Naive thymus-derived CD8-positive, alpha-beta T cell (primary cell): ENCODE measurements at places on chromosomes 16 and 17. TPM values are rescaled to one million over a fixed set of nuclear protein-coding genes. Genes with fewer than 3 reads are reported as not detected.

DNA sequence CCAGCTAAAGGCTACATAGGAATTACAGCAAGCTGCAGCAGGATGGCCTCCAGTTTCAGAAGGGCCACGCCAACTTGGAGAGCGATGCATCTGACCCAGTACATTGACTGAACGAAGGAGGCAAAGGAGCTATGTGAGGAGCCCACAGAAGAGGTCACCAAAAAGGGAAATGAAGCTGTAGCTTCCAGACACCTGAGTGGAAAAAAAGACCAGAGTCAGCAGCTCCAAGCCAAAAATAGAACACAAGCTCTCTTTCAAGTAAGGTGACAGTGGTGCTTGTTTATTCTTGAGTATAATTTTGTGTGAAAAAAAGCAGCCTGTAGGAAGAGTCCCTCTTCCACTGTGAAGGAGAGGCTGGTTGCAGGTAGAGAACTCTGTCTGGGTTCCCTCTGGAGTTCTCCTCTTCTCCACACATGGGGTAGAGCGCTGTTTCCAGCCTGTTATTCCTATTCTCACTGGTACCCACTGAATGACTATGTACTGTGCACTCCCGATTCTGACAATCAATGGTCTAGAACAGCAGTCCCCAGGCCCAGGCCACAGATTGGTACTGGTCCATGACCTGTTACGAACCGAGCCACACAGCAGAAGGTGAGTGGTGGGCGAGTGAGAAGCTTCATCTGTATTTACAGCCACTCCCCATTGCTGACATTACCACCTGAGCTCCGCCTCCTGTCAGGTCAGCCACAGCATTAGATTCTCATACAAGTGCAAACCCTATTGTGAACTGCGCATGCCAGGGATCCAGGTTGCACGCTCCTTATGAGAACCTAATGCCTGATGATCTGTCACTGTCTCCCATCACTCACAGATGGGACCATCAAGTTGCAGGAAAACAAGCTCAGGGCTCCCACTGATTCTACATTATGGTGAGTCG lies 15.1 kb downstream of the CCL4 start:
- no peak for DNase-seq

DNA sequence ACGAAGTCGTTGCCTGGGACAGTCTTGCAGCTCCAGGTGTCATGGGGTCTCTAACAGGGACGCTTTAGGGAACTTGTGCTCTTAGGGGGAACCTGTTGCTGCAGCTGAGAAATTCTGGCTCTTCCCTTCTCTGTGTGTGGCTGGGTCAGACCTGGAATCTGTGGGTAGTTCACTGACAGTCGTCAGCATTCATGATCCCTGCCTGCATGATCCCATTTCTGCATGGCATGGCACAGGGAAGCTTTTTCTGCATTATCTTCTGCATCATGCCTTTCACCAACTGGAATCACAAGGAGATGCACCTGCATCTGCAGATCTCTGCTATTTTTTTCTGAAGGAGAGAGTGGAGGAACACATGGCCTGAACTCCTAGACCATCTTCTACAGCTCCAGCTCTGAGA lies 85.6 kb downstream of the SOX9 start:
- DNase-seq = no peak

DNA sequence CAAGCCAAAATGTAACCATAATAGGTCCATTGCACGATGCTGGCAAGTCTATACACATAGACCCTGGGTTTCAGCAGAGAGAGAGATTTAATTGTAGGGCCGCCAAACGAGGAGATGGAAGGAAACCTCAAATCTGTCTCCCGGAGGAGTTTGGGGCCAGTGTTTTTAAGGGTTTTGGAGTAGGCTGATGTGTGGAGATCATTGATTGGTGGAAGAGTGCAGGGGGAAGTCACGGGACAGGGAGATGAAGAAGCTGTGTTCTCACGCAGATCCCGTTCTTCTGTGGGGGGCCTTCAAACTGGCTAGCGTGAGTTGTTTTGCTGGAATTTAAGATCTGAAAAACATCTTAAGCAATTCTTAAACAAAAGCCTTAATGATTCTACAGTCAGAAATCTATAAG lies 84.8 kb downstream of the KATNIP start:
- no peak for DNase-seq

NOTUM gene
- not detected for polyA plus RNA-seq

GRCh38 chr17:75271955-75272847 lies 1.2 kb upstream of the MIF4GD start:
- DNase-seq = no peak

GRCh38 chr17:2151358-2152033 lies 96.6 kb downstream of the HIC1 start:
- DNase-seq = no peak

- no peak for DNase-seq
Observed at GRCh38 chr17:65442250-65442649, 119.2 kb downstream of the AXIN2 start.

DNA sequence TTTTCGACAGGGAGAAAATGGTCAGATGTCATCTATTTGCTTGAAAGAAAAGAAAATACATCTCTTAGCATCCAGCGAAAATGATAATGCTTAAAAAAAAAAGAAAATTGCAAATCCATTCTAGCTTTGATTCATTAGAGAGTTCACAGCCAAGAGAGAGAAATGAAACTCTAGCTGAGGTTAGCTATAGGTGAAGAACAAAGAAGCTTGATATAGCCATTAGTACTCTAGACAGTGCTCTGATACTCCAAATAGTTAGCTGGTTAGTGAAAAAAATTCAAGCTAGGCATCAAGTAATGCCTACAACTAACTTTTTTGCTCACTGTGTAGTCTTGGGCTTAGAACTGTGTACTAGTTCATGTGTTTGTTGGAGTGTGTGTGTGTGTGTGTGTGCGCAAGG lies 721.6 kb upstream of the SOX9 start:
- DNase-seq = no peak

- DNase-seq = no peak
Observed at GRCh38 chr17:7122381-7122780, 7.8 kb upstream of the ASGR2 start.

- DNase-seq = peak; percentile 52
Observed at GRCh38 chr16:46908540-46909372, 24.6 kb downstream of the GPT2 start.

DNA sequence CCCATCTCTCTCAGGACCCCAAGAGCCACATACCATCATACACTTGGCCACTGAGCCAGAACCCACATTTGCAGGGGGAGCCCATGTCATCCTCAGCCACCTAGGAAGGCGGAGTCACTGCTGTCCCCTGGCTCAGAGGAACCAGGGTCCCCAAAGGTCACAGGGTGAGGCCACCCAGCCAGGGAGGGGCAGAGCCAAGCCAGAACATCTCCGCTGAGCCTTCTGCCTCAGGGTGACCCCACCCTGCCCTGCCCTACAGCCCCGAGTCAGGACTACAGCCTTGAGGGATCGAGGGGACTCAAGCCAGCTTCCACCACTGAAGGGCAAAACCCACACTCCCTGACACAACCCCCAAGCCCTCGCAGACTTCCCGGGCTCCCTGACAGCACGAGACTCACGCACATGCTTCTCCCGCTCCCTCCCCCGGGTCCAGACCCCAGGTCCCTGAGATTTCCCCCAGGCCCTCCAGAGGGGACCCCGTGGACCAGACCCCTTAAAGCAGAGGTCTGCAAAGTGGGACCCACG lies 17.4 kb downstream of the PIEZO1 start:
- DNase-seq = no peak

- DNase-seq = no peak
Observed at GRCh38 chr17:82587234-82588086, 60.8 kb downstream of the WDR45B start.

DNA sequence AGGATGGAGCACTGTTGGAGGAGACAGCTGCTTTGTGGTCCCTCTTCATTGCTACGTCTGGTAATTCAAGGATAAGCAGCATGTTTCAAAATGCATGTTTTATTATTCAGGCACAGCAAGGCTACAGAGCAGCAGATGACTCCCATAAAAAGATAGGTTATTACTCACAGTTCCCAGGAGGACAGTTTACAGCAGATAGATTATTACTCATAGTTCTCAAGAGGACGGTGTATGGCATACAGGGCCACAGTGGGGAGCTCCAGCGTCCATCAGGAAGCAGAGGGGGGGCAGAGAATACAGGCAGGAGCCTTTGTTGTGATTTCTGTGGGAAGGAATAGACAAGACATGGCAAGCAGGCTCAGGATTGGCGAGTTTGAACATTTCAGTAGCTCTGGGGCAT lies 72.9 kb downstream of the DNAH9 start:
- DNase-seq = no peak

DNA sequence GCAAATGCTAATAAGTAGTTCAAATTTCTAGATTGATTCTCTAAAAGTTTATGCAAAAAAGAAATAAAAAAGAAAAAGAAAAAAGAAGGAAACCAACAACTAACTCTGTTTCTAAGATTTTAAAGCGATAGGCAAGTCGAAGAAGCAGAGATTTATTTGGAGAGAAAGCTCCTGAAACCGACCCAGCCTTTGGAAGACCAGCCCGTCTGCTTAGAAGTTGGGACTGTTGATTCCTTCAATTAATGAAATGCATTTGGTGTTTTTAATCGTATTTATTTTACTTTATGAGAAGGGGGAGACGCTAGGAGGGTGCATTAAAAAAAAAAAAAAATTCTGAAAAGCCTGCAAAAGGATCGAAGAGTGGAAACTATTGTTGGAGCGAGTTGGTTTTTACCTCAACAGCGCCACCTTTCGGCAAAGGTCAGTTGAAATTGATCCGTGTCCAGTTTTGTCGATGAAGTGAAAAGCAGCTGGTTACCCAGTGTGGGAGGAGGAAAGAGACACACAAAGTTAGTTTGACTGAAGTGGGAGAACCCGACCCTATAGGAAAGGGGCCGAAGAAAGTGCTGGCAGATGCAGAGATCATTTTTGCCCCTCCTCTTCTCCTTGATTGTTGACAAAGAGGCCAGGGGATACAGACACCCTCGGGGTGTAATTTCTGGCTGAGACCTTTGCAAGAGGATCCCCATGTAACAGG lies 1.5 kb upstream of the MAF start:
- DNase-seq = peak; percentile 51

DNA sequence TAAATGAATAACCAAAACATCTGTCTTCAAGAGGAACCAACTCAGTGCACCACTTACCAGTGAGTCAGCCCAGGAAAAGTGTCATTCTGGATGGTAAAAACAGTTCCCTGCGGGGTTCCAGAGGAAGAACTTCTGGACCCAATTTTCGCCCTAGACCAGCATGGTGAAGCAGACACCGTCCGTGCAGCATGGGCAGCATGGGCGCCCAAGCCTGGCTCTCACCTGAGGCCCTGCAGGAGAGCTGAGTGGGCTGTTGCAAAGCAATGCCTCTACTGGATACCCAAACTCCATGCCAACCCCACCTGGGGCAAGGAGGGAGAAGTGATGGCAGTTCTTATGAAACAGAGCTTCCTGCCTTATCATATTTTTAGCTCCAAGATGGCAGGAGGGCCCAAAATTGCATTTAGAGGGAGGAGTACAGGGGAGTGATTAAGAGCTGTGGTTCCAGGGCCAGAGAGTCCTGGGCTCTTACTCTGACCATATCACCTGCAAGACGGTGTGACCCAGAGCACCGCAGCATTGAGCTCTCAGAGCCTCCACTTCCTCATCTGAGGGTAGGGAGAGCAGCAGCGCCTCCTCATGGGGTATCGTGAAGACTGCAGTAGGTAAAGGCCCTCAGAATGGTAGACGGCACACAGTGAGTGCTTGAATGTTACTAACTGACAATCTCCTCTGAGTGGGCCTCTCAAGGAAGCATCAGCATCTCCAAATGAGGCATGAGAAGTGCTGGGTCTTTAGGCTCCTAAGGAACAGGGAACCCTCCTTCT lies 16.6 kb upstream of the INPP5K start:
- DNase-seq = peak; percentile 49

- no peak for DNase-seq
Observed at GRCh38 chr17:57538736-57539456, 206.2 kb downstream of the CCDC182 start.

OR1A1 gene
- polyA plus RNA-seq = not detected

DCAKD gene
- polyA plus RNA-seq = 16.0 TPM

DNA sequence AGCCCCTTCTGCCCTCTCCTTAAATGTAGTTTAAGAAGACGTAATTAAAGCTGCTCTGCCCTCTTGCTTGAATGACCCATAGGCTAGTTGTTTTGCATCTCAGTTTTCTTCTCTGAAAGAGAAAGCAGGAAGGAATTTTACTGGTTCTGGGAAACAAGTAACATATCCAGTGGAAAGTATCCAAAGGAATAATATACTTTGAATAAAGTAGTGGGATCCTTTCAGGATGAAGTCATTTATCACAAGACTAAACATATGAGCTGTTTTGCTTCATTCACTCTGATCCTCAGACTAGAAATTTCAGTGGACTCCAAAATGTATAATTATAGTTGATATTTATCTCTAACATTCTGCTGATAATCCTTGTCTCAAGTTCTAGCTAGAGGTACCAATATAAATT lies 1297.6 kb upstream of the GOT2 start:
- DNase-seq = no peak

ZNF646 gene
- 4.0 TPM for polyA plus RNA-seq

- DNase-seq = no peak
Observed at GRCh38 chr17:50573866-50574611, 13.5 kb downstream of the CACNA1G start.

- DNase-seq = peak; percentile 87
Observed at GRCh38 chr17:58335779-58336455, 7.3 kb upstream of the TSPOAP1 start.

GRCh38 chr16:7938175-7938574 lies 605.5 kb downstream of the RBFOX1 start:
- no peak for DNase-seq

NKD1 gene
- 1.4 TPM for polyA plus RNA-seq

DNA sequence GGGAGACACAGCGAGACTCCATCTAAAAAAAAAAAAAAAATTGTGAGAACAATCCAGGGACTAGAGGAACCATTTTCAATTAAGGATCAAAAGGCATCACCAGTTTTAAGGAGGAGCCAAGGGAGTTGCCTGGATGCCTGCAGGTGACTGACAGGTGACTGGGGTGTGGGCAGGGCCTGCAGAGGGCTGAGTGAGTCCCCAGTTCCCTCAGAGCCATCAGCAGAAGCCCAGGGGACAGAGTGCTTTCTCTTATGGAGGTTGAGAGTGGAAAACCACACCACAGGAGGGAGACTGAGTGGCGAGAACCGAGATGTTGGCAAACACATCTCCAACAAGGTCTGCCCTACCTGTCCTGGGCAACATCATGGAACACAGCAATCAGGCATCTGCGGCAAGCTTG lies 27.1 kb upstream of the CREBBP start:
- DNase-seq = no peak

- no peak for DNase-seq
Observed at GRCh38 chr16:64830653-64831052, 291.2 kb downstream of the CDH11 start.

CX3CL1 gene
- polyA plus RNA-seq = not detected

- no peak for DNase-seq
Observed at GRCh38 chr17:6492892-6493674, 48.8 kb downstream of the PIMREG start.

PLCG2 gene
- 0.19 TPM for polyA plus RNA-seq

TAC4 gene
- polyA plus RNA-seq = not detected

DNA sequence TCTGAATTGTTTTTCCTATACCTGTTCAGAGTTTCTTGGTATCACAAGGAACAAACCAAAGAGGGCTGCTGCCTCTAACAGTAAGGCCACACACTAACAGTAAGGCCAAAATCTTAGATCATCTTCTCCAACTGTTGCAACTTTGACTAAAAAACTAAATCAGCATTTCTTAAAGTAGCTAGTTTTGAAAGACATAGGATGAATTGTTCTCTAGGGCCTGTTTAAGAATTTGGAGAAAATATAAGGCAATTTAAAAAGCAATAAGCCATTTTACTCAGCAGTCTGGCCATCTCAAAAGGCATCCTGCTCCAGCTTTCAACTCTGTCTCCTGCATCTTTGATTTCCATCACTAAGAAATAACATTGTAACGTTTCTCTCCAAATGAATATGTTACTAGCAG lies 105.0 kb upstream of the MON1B start:
- DNase-seq = no peak
